Kidney (tissue), 22 donors: ENCODE measurements at places on chromosomes 7 and 10.
A peak's percentile ranks its signal among the peaks of the same experiment; 100 is the strongest.

- DNase-seq, result no peak
These were observed 134.1 kb downstream of the ZNF438 start for GRCh38 chr10:30897547-30897946.

GRCh38 chr7:138064856-138065357 lies 11.4 kb upstream of the AKR1D1 start:
- DNase-seq, result peak; percentile 1

- DNase-seq, result no peak
These were observed 101.5 kb downstream of the MICALL2 start for GRCh38 chr7:1357601-1358271.

GRCh38 chr10:127254276-127254675 lies 57.9 kb upstream of the INSYN2A start:
- DNase-seq, result no peak

- no peak for DNase-seq
These were observed 371.7 kb downstream of the ZNF716 start for GRCh38 chr7:57821438-57822382.

GRCh38 chr7:43528576-43529354 lies 54.1 kb upstream of the STK17A start:
- DNase-seq, result no peak

DNA sequence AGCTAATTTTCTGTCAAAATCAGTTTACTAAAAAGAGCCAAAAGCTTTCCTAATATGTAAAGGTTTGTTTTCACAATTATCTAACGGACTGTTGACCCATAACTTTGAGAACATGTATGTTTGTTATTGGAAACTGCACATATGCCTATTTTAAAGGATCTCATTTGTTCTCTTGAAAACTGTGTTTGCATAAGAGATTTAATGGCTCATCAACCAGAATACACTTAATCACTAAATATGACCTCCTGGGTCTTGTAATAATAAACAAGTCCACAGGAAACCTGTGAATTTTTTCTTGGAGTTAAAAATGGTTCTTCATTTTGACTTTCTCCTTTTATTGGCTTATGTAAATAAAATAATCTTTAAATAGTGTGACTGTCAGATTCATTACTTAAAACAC lies 48.3 kb upstream of the STEAP1B start:
- no peak for DNase-seq

DNA sequence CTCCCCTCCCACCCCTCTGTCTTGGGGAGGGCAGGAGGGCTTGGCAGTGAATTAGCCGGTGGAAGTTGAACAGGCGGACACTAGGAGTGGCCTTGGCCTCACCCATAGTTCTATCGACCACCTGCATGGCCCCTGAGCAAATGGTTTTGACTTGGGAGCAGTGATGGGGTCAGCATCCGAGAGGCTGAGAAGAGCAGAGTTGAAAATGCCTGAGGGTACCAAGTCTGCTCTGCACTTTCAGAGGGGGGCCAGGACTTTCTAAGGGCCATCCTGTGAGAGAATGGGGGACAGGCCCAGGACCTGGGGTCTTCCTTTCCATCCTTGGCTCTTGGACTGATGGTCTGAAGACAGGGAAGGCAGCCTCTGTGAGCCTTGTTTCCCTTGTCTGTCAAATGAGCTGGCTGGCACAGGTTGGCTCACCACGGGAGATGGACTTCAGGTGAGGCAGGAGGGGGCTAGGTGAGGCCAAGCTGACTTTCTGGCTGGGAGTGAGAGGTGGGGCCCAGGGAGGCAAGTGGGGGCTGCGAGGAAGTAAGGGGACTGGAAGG lies 29.4 kb downstream of the CDH23 start:
- DNase-seq, result no peak

GRCh38 chr7:2266911-2267310 lies 24.9 kb downstream of the NUDT1 start:
- no peak for DNase-seq

DNA sequence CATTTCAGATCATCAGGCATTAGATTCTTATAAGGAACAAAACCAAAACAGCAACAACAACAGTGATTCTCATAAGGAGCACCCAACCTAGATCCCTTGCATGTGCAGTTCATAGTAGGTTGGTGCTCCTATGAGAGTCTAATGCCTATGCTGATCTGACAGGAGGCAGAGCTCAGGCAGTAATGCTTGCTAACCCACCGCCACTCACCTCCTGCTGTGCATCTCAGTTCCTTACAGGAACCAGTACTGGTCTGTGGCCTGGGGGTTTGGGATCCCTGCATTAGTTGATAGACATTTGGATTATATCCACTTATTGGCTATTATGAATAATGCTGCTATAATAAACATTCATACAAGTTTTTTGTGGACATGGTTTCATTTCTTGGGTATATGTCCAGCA lies 14.0 kb downstream of the MKLN1 start:
- DNase-seq, result no peak

- no peak for DNase-seq
These were observed 26.8 kb upstream of the HDAC9 start for GRCh38 chr7:18468795-18469194.

GRCh38 chr7:100866729-100867039 lies 503 bp upstream of the TRIP6 start:
- no peak for DNase-seq

DNA sequence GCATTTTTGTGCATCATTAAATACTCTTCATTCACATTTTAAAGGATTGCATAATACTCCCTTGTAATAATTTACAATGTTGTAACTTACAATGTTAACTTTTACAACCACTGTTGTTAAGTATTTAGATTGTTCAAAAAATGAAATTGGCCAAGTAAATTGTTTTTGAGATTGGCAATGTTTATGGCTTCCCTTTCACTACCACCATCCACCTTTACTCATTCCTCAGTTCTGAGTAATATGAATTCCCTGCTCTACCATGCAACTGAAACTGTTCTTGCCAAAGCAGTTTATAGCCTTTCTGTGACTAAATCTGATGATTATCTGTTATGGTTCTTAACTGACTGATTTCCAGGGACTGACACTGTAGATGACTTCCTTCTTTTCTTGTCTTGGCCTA lies 80.5 kb upstream of the TMEM106B start:
- DNase-seq, result no peak
